Stimulated activated CD4-positive, alpha-beta T cell treated with anti-CD3 and anti-CD28 coated beads, Interleukin-1b, Interleukin-23, amount 100 ng/mL, for 1 hour (primary cell): ENCODE measurements at places on chromosomes 16 and 17.
A peak's percentile ranks its signal among the peaks of the same experiment; 100 is the strongest.

- DNase-seq: no peak
These were observed 109.3 kb downstream of the IRX5 start for GRCh38 chr16:55039931-55040330.

GRCh38 chr16:88500255-88500661 is 47.2 kb downstream of the ZFPM1 start:
- DNase-seq: no peak

- no peak for DNase-seq
These were observed 355.3 kb downstream of the TOX3 start for GRCh38 chr16:52191531-52192134.

GRCh38 chr17:49850772-49851386 is 3.0 kb upstream of the TAC4 start:
- DNase-seq: no peak

DNA sequence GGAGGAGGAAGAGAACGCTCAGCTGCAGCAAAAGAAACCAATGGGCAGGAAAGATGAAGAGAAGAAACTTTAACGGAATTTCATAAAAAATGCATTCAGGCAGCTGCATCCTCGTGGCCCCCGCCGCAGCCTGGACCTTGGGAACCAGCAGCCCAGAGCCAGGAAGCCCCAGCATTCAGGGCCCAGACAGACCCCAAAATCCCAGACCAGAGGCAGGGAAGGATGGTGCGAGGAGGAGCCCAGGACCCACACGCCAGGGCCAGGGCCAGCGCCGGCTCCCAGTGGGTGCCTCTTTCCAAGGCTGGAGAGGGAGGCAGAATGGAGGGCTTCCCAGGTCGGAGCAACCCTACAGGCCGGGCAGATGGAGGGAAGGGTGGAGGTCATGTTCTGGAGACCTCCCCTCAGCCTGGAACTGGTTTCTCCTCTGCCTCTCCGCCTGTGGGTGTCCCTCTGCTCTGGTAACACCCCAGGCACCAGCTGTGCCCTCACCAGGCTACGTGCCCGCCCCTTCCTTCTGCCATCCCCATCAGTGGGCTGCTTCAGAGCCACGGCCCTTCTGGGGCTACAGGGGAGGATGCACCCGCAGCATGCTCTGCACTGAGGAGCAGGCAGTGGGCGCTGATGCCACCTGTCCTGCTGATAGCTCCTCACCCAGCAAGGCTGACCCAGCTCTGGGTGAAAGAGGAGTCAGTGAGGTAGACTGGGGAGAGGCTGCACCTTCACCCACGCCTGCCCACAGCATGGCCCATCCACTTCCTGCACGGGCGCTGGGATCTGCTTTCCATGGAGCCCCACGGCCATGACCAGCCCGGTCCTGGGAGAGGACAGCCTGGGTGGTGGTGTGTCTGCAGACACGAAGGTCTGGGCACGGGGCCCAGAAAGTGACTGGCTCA is 1.2 kb upstream of the MIF4GD start:
- no peak for DNase-seq

GRCh38 chr17:1365445-1366039 is 34.5 kb downstream of the YWHAE start:
- peak; percentile 21 for DNase-seq

DNA sequence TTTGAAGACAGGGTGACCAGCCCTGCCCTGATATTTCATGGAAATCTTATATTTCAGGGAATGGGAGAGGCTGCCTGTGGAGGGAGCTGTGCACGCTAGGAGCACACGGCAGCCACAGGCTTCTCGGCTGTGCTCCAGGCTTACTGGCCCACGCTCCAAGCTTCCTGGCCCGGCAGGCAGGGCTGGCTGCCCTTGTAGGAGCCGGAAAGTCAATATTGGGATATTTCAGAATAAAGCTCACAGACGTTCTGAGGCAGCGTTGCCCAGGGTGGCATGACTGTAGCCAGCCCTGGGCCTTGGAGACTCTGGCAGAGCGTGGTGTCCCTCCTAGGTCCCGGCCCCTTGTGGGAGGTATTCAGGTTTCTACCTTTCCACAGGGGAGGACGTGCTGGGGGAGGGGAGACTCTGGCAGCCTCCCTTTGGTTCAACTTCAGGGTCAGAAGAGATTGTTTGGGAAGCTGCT is 95.6 kb downstream of the NPIPB11 start:
- DNase-seq: no peak

DNA sequence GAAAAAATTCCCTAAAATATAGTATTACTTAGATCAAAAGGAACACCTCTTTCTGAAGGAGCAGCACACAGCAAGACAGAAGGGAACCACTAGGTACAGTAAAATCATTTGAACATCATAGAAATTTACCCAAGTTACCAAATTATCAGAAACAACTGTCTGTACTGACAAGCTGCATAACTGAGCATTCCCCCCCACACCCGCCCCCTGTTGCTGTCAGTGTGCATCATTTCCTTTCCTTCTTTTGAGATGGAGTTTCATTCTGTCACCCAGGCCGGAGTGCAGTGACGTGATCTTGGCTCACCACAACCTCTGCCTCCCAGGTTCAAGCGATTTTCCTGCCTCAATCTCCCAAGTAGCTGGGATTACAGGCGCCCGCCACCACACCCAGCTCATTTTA is 120.7 kb downstream of the TRIM37 start:
- no peak for DNase-seq

- DNase-seq: no peak
These were observed 403.0 kb downstream of the ZFHX3 start for GRCh38 chr16:72644911-72645310.

- no peak for DNase-seq
These were observed 8.2 kb upstream of the LASP1NB start for GRCh38 chr17:38917259-38917658.

DNA sequence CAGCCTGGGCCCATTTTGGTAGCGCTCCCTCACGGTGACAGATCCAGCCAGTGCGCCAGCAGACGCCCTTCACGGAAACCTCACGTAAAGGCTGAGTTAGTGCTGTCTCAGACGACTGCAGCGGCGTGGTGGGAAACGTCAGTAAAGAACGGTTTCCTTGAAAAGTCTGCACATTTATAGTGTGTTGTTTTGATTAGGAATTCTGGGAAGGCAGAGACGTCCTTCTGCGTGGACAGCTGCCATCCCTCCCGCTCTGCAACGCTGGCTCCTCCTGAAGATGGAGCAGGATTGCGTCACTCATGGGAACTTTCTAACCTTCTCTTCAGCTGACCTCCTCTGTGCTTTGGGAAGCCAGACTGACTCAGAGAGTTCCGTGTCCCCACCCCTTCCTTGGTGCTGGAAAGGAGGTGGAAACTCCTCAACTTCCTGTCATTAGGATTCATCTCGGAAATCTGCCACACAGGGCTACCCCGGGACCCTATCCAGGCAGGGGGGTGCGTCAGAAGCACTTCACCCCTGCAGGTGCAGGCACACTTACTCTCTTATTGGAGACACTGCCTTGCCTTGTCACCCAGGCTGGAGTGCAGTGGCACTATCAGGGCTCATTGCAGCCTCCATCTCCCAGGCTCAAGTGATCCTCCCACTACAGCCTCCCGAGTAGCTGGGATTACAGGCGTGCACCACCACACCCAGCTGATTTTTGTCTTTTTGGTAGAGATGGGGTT is 24.3 kb upstream of the CRISPLD2 start:
- DNase-seq: no peak

GRCh38 chr16:64011650-64012049 is 1110.2 kb downstream of the CDH11 start:
- DNase-seq: no peak

DNA sequence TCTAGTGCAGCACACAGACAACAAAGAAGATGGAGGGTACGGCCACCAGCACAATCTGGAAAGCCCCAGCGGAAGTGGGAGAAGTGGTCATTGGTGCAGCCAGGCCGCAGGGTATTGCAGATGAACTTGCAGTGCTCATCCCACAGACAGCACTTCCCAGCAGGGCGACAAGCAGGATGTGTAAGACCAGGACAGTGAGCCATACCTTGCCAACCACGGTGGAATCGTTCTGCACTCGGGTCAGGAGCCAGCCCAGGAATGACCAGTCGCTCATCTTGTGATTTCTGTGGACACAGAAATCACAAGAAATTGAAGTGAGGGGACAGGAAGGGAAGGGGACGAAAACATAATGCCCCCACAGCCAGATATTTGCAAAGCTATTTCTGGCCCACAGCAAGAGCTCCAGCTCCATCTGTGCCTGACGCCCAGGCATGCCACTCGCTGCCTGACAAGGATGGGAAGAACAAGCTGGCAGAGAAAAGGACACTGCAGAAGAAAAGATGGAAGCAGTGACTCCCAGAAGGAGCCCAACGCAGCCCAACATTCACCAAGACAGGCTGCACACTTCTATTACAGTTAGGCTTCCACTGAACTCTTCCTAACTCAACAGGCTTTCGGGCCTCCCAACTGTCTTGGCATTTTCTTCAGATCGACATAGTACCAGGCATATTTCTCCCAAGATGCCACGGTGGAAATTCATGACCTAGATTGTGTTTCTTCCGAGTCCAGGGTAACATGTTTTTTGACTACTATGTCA is 17.5 kb upstream of the MYO18A start:
- DNase-seq: no peak

DNA sequence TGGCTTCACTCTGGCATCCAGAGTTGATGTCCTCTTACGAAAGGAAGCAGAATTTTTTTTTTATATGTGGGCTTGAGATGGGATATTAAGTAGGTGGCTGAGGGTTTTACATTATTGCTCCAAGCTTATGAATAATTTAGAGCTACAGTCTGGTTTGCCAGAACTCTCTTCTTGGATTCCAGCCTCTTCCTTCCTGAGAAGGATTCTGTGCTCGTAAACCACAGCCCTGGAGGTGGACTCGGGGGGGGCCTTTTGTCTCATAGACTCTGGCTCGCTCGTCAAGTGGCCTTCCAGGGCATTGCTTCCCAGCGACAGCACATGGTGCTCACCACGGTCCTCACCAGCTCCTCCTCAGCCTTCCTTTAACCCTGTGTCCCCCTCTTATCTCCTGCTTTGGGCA is 43.2 kb downstream of the TMEM11 start:
- no peak for DNase-seq

- DNase-seq: no peak
These were observed 194.7 kb downstream of the SPECC1 start for GRCh38 chr17:20203761-20204263.

- no peak for DNase-seq
These were observed 90.0 kb upstream of the GPRC5B start for GRCh38 chr16:19974607-19975006.

DNA sequence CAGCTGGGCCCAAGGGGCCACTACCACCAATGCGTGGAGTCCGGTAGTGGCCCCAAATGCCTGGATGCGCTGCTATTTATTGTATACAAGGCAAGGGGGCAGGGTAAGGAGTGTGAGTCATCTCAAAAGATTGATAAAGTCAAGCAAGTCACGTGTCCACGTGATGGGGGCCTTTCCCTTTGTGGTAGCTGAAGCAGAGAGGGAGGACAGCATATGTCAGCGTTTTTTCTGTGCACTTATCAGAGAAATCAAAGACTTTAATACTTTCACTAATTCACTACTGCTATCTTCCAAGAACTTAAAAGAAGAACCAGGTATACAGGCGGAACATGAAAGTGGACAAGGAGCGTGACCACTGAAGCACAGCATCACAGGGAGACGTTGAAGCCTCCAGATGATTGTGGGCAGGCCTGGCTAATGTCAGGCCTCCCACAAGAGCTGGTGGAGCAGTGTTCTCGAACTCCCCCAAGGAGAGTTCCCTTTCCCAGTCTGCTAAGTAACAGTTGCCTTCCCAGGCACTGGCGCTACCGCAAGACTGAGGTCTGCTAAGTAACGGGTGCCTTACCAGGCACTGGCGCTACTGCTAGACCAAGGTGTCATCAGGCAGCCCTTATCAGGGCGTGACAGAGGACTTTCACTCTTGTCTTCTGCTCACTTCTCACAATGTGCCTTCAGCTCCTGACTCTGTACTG is 10.8 kb upstream of the ASB16 start:
- no peak for DNase-seq

DNA sequence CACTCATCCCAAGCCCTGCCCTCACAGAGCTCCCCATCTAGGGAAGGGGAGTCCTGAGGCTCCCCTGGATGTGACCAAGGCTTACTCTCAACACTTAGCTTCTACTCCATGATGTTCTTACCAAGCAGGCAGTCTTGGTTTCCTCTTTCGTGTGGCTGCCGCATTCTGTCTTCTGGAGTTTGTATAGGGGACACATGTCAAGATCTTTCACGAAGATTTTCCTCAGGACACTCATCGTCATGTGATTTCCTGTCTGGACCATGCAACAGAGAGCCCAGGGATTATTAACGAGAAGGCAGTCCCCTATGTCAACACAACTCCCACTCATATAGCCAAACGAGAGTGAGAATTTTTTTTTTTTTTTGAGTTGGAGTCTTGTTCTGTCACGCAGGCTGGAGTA is 10.4 kb downstream of the PRSS54 start:
- DNase-seq: no peak

- DNase-seq: no peak
These were observed 100.0 kb upstream of the ZFHX3 start for GRCh38 chr16:73147958-73148357.

GRCh38 chr16:30963925-30964511 is 6.5 kb downstream of the SETD1A start:
- no peak for DNase-seq
